Type B pancreatic cell (in vitro differentiated cells): ENCODE measurements at places on chromosomes 16 and 17. TPM values are rescaled to one million over a fixed set of nuclear protein-coding genes. Genes with fewer than 3 reads are reported as not detected.

- peaks cover 39% of the 10 kb centered on the region for H3K27me3 ChIP-seq
- DNase-seq = no peak
- H3K36me3 ChIP-seq = no peaks in the 10 kb centered on the region
- no peak overlapping the region for H3K4me3 ChIP-seq
- H3K27ac ChIP-seq = no peak overlapping the region
Observed at GRCh38 chr17:1915889-1916288, 86.1 kb downstream of the RPA1 start.

DNA sequence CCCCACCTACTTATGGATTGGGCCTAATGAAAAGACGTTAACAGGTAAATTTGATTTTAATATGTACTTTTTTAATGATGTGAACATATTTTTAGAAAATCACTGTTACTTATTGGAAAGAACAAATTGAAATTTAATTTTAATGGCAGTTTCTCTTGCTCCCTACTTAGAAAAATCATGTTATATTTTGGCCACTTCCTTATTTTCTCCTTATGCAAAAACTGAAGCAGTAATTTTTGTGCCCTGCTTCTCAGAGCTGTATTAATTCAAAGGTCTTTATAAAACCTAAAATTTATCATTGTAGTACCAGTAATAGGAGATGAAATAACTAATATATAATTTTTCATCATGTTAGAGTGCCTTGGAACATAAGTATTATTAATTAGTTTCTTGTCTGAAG, 2.8 kb downstream of the ZPBP2 start:
- H3K27ac ChIP-seq = no peak overlapping the region
- H3K27me3 ChIP-seq = peaks cover 32% of the 10 kb centered on the region

DNA sequence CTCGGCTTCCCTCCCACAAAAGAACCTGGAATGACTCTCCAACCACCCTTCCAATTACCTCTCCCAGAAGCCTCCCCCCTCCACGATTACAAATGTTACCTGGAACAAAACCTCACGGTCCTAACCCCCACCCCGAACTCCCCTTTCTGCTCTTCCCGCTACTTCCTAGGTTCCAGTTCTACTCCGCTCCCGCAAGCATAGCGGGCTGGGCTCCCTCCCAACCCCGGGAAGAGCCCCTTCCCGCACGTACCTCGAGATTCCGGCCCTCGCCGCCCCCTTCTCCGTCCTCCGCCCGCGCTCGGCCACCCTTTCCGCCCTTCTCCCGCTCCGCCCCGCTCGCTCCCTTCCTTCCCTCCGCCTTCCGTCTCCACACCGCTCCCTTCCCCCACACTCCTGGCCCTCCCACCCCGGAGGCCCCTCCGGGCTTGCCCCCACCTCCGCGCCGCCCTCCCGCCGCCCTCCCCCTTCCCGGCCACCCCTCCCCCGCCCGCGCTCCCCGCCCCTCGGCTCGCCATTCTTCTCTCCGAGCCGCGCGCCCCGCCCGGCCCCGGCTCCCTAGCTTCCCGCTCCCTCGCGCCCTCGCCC, 457 bp downstream of the CHTF8 start:
- peak overlapping the region; percentile 97 for H3K4me3 ChIP-seq
- H3K27me3 ChIP-seq = no peaks in the 10 kb centered on the region
- peaks cover 9% of the 10 kb centered on the region for H3K36me3 ChIP-seq
- peaks cover 33% of the 10 kb centered on the region for H3K4me1 ChIP-seq
- H3K27ac ChIP-seq = peak overlapping the region; percentile 95
- peak; percentile 89 for DNase-seq

The PAFAH1B1 gene
- total RNA-seq = 120 and 126 TPM in 2 replicates

The KRTAP4-4 gene
- not detected in 2 replicates for total RNA-seq

DNA sequence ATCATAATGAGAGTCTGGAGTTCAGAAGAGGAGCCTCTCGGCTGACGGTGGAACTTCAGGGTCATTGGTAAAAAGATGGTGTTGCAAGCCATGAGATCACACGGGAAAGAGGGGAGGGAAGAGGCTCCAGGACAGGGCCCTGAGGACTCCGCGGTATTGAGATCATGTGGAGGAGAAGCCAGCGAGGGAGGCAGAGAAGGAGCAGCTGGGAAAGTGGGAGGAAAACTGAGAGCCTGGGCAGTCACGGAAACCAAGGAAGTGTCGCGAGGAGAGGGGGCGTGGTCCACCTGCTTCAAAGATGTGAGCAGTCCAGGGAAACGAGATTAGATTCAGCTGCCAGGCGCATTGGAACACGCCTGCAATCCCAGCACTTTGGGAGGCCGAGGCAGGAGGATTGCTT, 27.7 kb upstream of the SBK1 start:
- no peak overlapping the region for H3K27ac ChIP-seq
- DNase-seq = no peak
- H3K4me1 ChIP-seq = peaks cover 6% of the 10 kb centered on the region
- H3K36me3 ChIP-seq = no peaks in the 10 kb centered on the region
- H3K4me3 ChIP-seq = no peak overlapping the region

DNA sequence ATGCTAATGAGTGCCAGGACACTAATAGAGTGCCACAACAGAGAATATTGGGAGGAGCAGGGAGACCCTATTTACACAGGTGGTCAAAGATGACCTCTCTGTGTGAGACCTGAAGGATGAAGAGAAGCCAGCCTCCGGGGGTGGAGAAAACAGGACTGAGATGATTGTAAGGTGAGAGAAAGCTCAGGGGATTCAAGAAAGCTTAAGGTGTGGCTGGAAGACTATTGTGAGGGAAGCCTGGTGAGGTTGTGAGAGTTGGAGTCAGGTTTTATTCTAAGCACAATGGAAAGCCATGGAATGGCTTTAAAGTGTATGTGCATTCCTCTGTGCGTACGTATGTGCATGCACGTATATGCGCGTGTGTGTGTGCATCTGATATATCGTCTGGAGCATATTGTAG, 10.4 kb upstream of the MARCHF10 start:
- DNase-seq = no peak
- peak overlapping the region; percentile 33 for H3K27ac ChIP-seq
- H3K36me3 ChIP-seq = peaks cover 5% of the 10 kb centered on the region
- no peak overlapping the region for H3K4me3 ChIP-seq
- no peaks in the 10 kb centered on the region for H3K27me3 ChIP-seq

DNA sequence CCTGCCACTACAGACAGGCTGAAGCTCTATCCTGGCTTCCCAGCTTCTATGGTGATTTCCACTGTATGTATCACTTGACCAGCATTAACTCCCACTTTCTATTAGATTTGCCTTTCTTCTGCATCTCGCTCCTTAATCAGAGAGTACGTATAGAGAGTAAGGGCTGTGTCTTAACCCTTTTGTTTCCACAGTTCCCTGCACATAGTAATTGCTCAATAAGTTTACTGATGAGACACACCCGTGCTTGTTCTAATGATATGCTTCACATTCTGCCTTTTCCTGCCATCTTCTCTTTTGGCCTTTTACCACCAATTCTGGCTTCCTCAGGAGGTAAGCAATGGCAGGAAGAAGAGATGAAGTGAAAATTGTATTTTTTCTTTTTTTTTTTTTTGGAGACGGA, 20.6 kb upstream of the USP36 start:
- no peak overlapping the region for H3K4me3 ChIP-seq
- H3K27ac ChIP-seq = peak overlapping the region; percentile 44
- no peak for DNase-seq
- peaks cover 20% of the 10 kb centered on the region for H3K36me3 ChIP-seq
- H3K27me3 ChIP-seq = no peaks in the 10 kb centered on the region

GRCh38 chr16:27620541-27620940, 70.6 kb downstream of the KATNIP start:
- no peak for DNase-seq
- peaks cover 14% of the 10 kb centered on the region for H3K36me3 ChIP-seq
- H3K27me3 ChIP-seq = no peaks in the 10 kb centered on the region
- H3K4me1 ChIP-seq = peaks cover 43% of the 10 kb centered on the region
- H3K27ac ChIP-seq = peak overlapping the region; percentile 98
- H3K4me3 ChIP-seq = peak overlapping the region; percentile 7

- DNase-seq = no peak
- H3K27me3 ChIP-seq = no peaks in the 10 kb centered on the region
- peaks cover 11% of the 10 kb centered on the region for H3K4me1 ChIP-seq
- peak overlapping the region; percentile 86 for H3K27ac ChIP-seq
- H3K36me3 ChIP-seq = no peaks in the 10 kb centered on the region
Observed at GRCh38 chr16:87789437-87790291, 23.9 kb upstream of the KLHDC4 start.

The ZNF469 gene
- total RNA-seq = 0.43 and 1.5 TPM in 2 replicates

- H3K27ac ChIP-seq = no peak overlapping the region
- peaks cover 3% of the 10 kb centered on the region for H3K36me3 ChIP-seq
- DNase-seq = peak; percentile 73
- peaks cover 25% of the 10 kb centered on the region for H3K4me1 ChIP-seq
- peaks cover 67% of the 10 kb centered on the region for H3K27me3 ChIP-seq
Observed at GRCh38 chr17:13601322-13601775, 380 bp downstream of the HS3ST3A1 start.

- peaks cover 5% of the 10 kb centered on the region for H3K36me3 ChIP-seq
- H3K27me3 ChIP-seq = no peaks in the 10 kb centered on the region
- no peaks in the 10 kb centered on the region for H3K4me1 ChIP-seq
- no peak for DNase-seq
- H3K4me3 ChIP-seq = no peak overlapping the region
Observed at GRCh38 chr16:89899879-89900481, 18.7 kb upstream of the MC1R start.

DNA sequence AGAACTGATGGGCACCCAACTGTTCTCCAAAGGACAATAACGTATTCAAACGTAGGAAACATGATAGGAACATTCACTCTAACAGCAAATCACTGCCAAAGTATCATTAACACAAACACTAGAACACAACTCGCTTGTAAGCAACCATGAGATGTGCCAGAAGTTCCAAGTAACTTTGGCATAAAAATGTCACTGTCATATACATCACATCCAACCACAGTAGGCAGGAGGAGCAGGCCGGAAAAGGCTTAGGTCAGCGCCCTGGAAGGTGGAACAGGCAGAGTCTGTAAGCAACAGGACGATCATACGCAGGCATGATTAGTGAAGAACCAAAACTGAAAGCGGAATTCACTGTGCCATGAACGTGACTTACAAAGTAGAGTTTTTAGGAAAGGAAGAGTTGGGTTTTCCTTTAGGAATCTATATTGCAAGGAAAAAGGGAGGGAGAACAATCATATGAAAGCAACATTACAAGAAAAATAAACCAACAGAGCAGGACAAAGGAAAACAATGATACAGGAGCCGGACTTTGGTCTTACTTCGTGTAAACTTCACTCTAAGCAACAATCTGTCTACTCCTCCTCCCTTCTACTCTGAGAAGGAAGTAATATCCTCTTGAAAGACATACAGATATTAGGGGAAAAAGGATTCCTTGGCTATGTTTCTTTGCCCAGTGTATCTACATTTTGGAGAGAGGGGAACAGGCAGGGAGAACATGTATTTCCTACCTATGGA, 52.3 kb downstream of the YWHAE start:
- H3K4me3 ChIP-seq = no peak overlapping the region
- H3K36me3 ChIP-seq = peaks cover 52% of the 10 kb centered on the region
- DNase-seq = no peak
- H3K4me1 ChIP-seq = peaks cover 16% of the 10 kb centered on the region

The GFER gene
- 25.3 and 31.6 TPM in 2 replicates for total RNA-seq

DNA sequence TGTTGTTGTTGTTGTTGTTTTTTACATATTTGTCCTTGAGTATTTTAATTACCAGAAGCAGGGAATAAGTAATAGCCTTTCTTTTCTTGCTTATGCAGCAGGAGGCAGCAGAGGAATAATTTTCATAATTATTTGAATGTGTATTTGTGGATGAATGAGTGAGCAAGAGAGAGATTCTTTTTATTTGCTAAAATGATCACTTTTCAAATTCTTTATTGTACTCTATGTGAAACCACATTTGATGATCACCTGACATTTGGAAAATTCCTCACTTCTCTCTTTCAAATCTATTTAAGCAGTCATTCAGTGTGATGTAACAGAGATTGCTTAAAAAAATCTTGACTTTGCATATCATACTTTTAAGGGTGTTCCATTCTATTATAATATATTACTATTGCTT, 223.6 kb downstream of the BCAS3 start:
- H3K4me3 ChIP-seq = no peak overlapping the region
- H3K27me3 ChIP-seq = no peaks in the 10 kb centered on the region
- no peak for DNase-seq
- H3K4me1 ChIP-seq = no peaks in the 10 kb centered on the region

The ASB16 gene
- 0.68 TPM in 1 of 2 replicates, not detected in the other for total RNA-seq

DNA sequence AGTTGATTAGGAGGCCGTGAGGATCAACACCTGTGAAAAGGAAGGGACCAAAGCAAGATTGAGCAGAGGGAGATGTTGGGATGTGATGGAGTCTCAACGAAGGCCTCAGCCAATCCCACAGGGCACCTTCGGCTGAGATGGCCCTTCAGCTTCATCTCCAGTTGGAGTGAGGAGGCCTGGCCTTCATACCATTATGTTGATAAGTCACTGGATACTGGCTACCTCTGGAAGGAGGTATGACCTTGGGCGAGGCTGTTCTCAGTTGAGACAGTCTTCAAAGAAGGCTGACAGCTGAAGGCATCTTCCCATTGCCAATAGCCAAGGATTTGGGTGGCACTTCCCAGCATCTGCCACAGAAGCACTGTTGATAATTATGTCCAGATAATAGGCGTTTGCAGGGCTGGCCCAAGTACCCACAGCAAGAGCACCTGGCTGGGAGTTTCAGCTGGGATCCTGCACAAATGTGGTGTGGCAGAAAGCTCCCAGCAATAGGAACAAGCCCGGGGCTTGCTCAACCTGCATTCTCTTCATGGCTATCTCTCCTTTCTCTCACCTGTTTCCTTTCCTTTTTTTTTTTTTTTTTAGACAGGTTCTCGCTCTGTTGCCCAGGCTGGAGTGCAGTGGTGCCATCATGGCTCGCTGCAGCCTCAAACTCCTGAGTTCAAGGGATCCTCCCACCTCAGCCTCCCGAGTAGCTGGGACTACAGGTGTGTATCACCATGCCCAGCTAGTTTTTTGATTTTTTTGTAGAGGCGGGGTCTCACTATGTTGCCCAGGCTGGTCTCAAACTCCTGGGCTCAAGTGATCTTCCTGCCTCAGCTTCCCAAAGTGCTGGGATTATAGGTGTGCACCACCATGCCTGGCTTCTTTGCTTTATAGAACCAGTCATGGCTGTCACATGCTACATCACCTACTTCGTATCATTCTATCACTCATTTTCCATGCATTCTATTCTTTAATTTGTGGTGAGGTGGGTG, 18.2 kb upstream of the MAP3K14 start:
- no peak for DNase-seq
- no peak overlapping the region for H3K4me3 ChIP-seq
- no peak overlapping the region for H3K27ac ChIP-seq
- H3K27me3 ChIP-seq = no peaks in the 10 kb centered on the region
- H3K4me1 ChIP-seq = peaks cover 4% of the 10 kb centered on the region
- no peaks in the 10 kb centered on the region for H3K36me3 ChIP-seq
